ENCODE measurements at places on chromosomes 12 and 14.

DNA sequence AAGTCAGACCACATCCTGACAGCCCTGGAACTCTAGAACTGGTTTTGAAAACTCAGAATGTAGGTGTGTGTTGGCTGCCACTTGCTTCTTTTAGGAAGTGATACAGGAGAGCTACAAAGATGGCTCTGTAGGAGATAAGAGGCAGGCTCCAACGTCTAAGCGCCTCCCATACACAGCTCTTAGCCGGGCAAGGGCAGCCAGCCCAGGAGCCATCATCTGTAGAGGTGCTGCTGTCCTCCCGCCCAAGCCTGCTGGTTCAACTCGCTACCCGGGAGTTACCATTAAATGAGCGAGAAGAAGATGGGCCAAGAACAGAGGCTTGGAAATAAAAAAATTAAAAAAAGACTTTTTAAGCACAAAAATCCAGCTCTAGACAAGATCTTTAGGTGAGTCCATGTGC, 61.2 kb upstream of the DIO3 start:
- DNase-seq, result no peak

GRCh38 chr14:33930439-33930838, 20.4 kb downstream of the EGLN3 start:
- DNase-seq, result no peak

DNA sequence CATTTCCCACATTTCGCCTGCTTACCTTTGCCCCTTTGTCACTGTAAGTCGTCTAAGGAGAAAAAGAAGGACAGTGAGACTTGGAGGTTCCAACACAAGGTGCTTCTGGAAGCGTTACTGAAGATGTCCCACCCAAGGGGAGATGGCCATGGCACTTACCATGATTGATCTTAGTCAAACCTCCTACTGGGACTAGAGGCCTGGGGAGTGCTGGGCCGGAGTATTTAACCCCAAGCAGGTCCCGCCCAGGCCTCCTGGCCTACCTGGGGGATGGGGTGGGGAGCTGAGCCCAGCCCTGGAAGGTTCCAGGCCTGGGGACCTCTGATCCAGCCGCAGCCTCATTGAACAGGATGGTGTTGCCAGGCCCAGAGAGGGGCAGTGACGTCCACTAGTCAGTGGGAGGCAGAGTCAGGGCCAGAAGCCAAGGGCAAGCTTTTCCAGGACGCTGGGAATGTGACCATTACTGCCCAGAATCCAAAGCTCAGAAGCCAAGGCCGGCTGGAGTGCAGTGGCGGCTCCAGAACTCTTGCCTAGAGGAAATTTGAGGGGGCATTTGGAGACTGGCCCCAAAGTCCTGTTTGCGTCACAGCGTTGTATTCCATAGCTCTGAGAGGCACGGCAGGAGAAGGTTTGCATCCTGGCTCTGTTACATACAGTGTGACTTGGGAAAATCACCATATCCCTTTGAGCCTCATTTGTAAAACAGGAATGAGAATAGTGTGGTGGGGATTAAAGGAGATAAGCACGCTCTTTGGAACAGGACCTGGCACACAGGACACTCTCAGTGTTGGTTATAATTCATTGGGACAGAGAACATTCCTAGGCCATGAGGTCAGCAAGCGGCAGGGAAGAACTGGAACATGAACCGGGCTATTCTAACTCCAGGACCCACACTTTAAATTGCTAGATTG, at the start of gene HPD:
Gene HPD (minus strand): TSS at position 198 of the 911 bp plus-strand sequence. CDS start 36 bp downstream, at position 162.
- DNase-seq, result no peak

DNA sequence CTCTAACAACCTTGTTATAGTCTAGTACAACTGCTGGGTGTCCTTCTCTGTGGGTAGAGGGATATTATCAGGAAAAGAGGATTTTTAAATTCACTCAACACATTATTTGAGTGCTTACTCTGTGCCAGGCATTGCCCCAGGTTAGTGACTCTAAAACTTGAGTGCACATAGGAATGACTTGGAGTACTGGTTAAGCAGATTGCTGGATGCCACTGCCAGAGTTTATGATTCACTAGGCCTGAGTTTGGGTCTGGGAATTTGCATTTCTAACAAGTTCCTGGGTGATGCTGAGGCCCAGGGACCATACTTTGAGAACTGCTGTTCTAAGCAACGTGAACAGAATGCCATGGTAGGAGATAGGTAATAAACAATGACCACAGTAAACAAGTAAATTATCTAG, 96.6 kb downstream of the CFAP54 start:
- no peak for DNase-seq

DNA sequence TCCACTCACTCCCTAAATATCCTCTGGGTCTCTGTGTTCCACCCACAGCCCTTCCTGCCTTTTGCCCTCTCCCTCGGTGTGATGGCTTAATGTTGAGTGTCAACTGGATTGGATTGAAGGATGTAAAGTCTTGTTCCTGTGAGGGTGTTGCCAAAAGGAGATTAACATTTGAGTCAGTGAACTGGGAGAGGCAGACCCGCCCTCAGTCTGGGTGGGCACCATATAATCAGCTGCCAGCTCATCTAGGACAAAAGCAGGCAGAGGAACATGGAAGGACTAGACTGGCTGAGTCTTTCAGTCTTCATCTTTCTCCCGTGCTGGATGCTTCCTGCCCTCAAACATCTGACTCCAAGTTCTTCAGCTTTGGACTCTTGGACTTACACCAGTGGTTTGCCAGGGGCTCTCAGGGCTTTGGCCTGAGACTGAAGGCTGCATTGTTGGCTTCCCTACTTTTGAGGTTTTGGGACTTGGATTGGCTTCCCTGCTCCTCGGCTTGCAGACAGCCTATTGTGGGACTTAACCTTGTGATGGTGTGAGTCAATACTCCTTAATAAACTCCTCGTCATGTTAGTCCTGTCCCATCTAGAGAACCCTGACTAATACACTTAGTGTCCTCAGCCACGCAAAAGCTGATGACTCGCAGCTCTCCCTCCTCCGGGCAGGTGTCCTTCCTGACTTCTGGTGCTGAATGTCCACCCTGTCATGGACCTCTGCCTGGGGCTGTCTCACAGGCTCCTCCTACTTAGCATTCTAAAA, 5.9 kb downstream of the DGLUCY start:
- DNase-seq, result no peak

- no peak for DNase-seq
Measured at GRCh38 chr14:94571950-94572349, 9.3 kb upstream of the SERPINA5 start.

- DNase-seq, result no peak
Measured at GRCh38 chr12:18430425-18431048, 169.2 kb downstream of the PIK3C2G start.

DNA sequence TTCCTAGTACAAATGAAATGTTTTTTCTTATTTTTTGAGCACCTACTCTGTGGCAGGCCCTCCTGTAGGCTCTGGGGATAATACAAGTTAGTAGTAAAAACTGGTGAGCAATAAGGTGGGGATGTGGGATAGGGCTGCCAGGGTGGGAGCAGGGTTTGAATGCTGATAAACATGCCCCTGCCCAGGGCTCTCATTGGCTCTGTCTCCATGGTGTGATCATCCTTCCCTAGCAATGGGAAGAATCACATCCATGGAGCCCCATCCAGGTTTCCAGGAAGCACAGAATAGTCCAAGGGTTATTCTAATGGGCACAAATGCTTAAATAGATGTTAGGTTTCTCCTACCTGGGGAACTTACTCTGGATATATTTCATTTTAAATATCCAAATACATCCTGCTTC, 45.5 kb downstream of the GIT2 start:
- DNase-seq, result no peak

- no peak for DNase-seq
Measured at GRCh38 chr12:82029936-82030335, 270.8 kb upstream of the PPFIA2 start.

DNA sequence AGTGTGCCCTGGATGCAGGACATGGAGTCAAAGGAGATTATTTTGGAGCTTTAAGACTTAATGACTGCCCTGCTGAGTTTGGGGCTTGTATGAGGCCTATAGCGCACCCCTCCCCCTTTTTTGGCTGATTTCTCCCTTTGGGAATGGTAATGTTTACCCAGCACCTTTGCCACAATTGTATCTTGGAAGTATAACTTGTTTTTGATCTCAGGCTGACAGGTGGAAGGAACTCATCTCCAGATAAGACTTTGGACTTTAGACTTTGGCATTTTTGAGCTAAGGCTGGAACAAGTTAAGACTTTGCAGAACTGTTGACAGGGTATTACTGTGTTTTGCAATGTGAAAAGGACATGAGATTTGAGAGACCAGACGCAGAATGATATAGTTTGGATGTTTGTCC, 110.5 kb downstream of the DERA start:
- no peak for DNase-seq

DNA sequence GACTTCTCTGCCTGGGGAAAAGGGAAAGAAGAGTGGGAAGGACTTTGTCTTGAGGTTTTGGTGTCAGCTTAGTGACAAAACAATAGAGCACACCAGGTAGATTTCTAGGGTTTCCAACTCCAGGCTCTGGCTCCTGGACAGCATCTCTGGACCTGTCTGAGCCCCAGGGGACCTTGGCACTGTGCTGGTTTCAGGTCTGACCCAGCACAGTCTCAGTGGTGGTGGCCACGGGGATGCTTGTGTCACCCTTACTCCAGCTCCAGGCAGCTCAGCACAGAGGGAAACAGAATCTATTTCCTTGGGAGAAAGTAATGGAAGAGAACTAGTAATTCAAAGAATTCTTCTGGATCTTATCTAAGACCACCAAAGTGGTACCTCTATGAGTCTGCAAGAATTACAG, 11.1 kb upstream of the CKAP4 start:
- no peak for DNase-seq

GRCh38 chr12:100489251-100489820, 15.7 kb downstream of the NR1H4 start:
- DNase-seq, result no peak

DNA sequence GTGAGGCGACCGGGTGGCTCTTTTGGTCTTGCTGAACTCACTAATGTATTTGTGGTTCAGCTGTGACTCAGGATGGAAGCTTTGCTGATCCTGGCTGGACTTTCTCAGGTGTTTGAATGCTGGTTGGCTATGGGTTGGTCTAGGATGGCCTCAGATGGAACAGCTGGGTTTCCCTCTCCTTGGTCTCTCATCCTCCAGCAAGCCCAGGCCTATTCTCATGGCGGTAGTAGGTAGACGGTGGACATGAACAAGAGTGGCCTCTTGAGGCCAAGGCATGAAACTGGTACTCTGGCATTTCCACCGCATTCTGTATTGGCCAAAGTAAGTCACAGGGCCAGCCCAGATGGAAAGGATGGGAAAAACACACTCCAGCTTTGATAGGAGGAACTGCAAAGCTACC, 11.8 kb upstream of the POLR3B start:
- DNase-seq, result no peak

DNA sequence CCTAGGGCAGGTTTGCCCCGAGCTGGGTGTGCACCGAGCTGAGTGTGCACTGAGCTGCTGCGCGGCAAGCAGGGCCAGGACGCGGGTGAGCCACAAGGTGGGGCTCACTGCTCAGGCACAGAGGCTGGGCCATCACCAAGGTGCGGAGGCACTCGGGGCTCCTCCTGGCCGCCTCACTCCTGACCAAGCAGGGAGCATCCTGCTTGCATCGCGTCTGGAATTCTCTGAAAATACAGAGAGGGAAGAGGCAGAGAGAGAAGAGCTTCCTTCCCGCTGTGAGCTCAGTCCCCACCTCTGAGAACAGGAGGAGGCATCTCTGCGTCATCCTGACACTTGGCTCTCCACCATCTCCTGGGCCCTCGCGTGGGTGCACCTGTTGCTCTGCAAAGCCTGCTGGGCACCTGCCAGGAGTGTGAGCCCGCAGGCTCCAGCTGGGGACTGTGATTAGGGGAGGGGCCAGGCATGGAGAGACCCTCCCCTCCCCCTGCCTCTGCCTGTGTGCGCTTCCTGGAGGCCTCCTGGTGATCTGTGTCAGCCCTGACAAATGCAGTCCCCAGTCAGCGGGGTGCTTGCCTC, 116.3 kb downstream of the GLT1D1 start:
- DNase-seq, result no peak

- no peak for DNase-seq
Measured at GRCh38 chr14:91350813-91351511, 66.7 kb downstream of the CCDC88C start.

DNA sequence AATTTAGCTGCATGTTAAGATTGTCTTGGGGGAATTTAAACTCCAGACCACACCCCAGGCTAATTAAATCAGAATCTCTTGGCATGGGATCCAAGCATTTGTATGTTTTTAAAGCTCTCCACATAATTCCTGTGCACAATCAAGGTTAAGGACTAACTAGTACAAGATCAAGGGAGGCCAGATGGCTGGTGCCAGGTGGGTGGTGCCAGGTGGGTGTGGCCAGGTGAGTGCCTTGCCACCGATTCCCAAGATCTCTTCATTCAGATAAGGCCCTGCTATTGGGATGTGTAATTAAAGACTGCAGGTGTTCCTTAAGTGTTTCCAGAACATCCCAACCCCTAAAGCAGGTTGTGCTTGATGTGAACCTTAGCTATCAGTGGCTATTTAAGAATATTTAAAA, 75.1 kb downstream of the NRXN3 start:
- no peak for DNase-seq

DNA sequence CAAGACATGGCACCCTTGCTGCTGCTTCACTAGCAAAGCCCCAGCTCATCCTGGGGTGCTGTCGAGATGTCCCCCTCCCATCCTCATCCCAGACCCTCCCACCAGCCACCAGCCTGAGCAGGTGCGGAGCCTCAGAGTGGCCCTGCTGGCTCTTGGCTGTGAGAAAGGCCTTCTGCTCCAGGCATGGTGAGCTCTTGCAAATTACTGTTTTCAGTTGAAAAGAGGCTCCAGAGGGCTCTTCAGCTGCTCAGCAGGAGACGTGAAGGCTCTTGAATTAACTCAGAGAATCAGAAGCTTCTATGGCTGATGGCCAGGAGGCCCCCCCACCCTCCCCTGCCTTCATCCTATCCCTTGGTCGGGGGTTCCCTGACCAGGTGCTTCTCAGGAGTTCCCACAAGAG, 44.1 kb downstream of the WSCD2 start:
- DNase-seq, result no peak

GRCh38 chr14:70257526-70257925, 68.8 kb upstream of the SLC8A3 start:
- DNase-seq, result no peak

DNA sequence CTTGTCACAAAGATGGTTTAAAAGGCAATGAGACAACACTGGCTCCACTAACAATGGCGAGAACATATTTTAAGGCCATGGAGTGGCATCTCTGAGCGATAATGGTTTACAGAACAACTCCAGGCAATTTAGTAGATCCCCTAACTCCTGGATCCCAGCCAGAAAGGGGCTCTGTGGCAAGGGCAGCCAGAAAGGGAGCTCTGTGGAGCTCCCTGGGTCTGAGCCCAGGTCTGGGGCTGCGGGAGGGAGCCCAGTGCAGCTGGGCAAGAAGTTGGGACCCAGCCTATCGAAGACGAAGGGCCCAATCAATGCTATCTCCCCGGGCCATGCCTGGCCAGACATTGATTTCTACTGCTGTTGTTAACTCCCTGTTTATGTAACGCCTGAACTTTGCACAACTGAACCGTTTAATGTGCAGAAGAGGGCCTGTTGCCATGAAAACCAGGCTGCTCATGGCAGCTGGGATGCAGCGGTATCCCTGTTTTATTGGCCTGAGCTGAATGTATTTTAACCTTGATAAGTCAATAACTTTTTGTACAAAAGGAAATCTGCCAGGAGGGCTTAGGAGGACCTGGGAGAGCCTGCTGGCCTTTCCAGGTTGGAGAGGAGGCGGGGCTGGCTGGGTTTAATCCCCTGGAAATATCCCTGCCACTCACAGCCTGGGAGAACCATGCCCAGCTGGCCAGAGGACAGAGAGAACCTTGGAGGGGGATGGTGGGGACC, 6.7 kb upstream of the FAM222A start:
- DNase-seq, result no peak
